ENCODE measurements at places on chromosomes 12 and 14.
A peak's percentile ranks its signal among the peaks of the same experiment; 100 is the strongest.

DNA sequence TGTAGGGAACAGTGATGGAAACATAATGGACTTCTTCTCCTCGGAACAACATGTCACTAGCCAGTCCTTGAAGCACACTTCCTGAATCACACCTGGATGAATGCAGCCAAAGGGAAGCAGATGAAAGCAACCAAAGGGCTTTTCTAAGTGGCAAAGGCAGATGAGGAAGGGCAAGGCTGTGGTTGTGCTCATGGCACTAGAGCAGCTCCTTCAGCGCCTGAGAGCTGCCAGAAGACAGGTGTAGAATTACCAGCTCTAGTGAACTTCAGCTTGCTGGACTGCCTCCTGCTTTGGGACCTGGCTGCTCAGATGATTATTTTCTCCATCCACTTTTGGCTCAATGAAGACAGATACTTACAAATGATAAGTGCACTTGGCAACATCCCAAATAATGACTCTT, 1372.1 kb upstream of the SEL1L start:
- no peak for DNase-seq

- no peak for DNase-seq
Observed at GRCh38 chr14:103353362-103353761, 19.3 kb downstream of the EIF5 start.

DNA sequence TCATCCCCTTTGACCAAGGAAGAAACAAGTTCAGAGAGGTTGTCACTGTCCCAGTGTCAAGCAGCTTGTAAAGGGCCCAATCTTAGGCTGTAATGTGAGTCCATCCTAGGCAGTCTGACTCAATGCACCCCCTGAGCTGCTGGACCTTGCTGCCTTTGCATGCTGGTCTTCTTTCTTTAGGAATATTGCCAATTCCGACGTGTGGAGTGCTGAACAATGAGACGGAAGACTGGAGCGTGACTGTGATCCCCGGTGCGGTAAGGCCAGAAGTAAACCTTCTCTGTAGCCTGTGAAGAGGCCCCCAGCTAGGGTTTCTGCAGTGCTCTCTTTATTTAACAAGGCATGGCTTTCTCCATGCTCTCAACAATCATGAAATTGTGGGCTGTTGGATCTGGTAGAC, 963 bp downstream of the TCTN2 start:
- no peak for DNase-seq

DNA sequence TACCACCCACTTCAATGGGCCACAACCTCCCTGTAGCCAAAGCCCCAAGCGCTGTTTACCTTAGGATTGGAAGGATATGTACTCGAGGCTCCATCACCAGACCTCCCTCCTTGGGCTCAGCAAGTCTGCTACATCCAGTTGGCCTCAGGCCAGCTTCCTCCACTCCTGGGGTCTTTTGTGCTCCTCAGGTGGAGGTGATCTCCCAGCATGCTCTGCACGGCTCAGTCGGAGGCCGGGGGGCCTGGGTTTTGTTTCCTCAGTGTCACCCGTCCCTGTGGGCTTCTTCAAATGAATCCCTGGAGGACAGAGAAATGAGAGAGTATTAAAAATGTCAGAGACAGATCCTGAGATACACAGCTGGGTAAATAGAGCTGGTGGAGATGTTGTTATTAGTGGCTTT, 723.1 kb upstream of the TBX3 start:
- no peak for DNase-seq

- DNase-seq: no peak
Observed at GRCh38 chr12:79522257-79522988, 168.3 kb downstream of the PAWR start.

- no peak for DNase-seq
Observed at GRCh38 chr12:96136725-96137378, 57.3 kb upstream of the ELK3 start.

- DNase-seq: no peak
Observed at GRCh38 chr12:52360663-52361271, 6.5 kb downstream of the KRT85 start.

DNA sequence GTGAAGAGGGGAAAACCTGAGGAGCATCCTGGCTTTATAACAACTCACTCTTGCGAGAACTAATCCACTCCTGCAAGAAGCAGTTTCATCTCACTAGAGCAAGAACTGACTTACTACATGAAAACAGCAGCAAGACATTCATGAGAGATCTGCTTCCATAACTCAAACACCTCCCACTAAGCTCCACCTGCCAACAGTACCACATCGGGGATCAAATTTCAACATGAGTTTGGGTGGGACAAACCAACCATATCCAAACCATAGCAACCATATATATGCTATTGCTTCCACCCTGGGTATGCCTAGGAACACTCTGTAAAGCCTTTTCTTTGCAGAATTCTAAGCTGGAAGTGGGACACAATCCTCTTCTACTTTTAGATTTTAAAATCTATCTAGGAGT, 13.9 kb upstream of the AVPR1A start:
- no peak for DNase-seq

DNA sequence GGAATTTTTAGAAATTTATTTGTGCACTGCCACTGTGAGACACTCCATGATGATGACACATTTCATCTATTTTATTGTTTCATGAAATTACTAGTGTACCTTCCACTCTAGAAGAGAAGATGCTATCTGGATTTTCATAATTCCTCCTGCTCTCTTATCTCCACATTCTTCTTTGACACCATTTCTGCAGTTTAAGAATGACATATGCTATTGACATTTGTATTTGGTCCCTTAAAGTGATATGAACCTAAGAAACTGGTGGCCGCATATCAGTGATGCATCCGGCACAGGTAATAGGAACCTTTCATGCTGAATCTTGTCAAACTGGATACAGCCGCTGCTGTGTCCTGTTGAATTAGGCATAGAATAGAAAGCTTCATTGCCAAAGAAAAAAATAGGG, 696.3 kb downstream of the TMEM121 start:
- no peak for DNase-seq

DNA sequence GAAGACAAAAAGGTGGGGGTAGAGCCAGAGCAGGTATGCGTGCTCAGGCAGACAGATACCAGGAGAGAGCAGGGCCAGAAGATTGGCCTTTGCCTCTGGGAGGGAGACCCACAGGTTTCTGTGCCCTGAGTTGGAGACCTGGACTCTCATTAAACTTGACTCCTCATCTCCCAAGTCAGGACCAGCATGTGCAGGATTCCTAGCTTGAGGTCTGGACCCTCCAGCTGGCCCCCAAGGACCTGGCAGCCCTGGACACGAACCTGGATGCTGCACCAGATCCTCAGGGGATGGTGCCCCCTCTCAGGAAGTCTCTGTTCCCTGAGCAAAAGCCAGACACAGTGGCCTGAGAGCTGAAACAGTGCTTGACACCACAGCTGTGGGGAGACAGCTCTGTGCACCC, 10.5 kb upstream of the KRT73 start:
- no peak for DNase-seq

DNA sequence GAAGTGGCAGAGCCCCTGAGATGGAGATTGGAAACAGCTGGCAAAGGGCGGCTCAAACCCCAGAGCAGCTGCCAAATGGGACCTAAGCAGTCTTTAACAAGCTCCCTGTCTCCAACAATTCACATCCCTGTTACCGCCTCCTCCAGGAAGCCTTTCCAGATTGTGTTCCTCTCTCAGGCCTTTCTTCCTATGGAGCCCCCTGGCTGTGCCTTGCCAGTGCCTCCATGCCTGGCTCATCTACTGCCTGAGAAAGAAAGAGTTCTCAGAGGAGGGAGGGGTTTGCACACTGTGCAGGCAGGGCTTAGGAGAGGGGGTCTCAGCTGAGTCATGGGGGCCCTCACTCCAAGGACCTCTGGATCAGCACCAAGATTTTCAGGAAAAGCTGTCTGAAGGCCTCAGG, 8.8 kb upstream of the KRT74 start:
- DNase-seq: no peak

- no peak for DNase-seq
Observed at GRCh38 chr14:75805646-75806045, 144.6 kb downstream of the TTLL5 start.

DNA sequence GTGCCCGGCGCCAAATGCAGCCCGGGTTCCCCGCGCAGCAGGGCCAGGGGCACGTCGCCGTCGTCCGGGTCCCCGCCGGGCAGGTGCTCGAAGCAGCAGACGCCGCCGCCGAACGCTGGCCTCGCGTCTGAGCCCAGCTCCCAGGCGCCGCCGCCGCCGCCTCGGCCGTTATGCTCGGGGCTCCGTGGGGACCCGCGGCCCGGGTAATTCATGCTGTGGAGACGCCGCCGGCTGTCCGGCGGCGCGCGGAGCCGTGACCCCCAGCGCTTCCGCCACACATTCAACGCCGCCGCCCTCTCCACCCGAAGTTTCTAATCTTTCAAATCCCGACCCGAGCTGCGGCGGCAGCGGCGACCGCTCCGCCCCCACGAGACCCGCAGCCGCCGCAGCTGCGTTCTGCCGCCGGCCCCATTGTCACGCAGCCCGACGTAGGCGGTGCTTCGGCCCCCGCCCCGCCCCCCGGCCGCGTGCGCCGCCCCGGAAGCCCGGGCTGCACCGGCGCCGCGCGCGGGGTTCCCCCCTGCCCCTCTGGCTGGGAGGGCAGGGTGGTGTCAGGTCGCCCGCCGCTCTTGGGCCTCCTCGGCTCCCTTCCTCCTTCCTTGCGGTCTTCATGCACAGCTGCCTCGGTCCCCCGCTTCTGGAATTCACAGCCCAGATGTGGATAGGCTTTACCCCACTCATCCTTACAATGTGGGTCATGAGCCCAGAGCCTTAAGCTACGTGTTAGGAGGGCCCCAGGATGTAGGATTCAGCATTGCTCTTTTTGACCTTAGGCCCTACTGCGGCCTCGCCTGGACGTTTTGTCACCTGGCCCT, at the start of gene DDHD1:
Gene DDHD1, minus strand, starts transcription at position 437 of the 815 bp plus-strand sequence. Its CDS starts 225 bp downstream, at position 212.
- DNase-seq: peak; percentile 64

- no peak for DNase-seq
Observed at GRCh38 chr12:111458546-111459172, 52.9 kb downstream of the SH2B3 start.

DNA sequence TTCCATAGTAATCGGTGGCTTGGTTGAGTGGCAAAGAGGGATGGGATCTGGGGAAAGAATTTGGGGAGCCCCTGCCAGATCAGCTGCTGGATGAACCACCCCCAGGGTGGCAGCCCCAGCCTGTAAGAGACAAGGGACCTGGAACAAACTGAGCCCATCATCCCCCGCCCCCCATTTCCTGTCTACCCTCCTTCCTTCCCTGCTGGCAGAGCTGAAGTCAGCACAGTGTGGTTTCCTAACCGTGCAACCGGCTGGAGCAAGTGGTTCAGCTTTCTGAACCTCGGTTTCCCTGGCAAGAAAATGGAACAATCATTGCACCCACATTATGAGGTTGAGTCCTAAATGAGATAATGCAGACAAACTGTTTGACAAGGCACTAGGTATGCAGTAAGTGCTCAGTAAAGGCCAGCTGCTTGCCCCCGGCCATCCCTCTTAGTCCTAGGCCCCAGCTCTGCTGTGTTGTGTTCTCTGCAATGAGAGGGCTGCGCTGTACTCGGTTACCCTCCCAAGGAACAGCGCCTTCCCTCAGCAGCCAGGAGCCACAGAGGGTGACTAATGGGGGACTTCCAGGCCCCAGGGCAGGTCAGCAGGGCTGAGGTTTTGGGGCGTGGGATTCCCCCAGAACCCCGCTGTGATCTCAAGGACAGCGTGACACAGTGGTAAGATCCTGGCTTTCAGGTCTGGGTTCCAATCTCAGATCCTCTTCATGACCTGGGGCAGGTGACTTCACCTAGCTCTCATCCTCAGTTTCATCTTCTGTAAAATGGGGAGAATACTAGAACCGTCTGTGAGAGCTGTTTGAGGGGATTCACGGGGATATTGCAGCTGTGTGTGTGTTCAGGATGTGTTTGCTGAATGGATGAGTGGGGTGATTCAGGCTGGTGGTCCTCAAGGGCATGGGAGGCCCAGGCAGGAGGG, 16.5 kb downstream of the SELPLG start:
- DNase-seq: peak; percentile 45

GRCh38 chr12:53805791-53806190, 54.0 kb upstream of the CISTR start:
- no peak for DNase-seq

- DNase-seq: peak; percentile 64
Observed at GRCh38 chr14:21024585-21025370, at the start of gene NDRG2. TSS of gene NDRG2 (minus strand) at chr14:21025061. CDS start at chr14:21023315, 1,746 bp downstream.

- DNase-seq: no peak
Observed at GRCh38 chr14:94019329-94019728, 6.8 kb upstream of the OTUB2 start.

GRCh38 chr12:105590571-105590970, 260.1 kb downstream of the C12orf75 start:
- DNase-seq: no peak

GRCh38 chr12:66194122-66194521, 5.1 kb downstream of the IRAK3 start:
- DNase-seq: no peak

DNA sequence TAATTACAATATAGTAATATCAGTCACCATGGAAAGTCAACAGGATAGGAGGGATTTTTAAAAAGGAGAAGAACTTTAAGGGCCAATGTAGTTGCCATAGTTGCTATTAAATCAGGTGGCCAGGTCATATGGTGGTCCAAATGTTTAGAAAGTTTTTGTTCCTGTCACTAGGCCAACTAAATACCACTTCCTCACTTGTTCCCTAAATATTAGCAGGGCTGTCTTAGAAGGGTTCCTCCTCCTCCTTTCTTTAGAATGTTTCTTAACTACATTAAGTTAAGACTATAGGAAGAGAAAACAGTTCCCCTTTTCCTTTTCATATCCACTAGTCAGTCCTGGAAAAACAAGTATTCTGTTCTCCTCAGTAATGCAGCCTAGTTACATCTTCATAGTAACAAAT, 50.3 kb downstream of the MON2 start:
- peak; percentile 64 for DNase-seq

- DNase-seq: no peak
Observed at GRCh38 chr14:97159124-97159523, 361.9 kb downstream of the VRK1 start.

DNA sequence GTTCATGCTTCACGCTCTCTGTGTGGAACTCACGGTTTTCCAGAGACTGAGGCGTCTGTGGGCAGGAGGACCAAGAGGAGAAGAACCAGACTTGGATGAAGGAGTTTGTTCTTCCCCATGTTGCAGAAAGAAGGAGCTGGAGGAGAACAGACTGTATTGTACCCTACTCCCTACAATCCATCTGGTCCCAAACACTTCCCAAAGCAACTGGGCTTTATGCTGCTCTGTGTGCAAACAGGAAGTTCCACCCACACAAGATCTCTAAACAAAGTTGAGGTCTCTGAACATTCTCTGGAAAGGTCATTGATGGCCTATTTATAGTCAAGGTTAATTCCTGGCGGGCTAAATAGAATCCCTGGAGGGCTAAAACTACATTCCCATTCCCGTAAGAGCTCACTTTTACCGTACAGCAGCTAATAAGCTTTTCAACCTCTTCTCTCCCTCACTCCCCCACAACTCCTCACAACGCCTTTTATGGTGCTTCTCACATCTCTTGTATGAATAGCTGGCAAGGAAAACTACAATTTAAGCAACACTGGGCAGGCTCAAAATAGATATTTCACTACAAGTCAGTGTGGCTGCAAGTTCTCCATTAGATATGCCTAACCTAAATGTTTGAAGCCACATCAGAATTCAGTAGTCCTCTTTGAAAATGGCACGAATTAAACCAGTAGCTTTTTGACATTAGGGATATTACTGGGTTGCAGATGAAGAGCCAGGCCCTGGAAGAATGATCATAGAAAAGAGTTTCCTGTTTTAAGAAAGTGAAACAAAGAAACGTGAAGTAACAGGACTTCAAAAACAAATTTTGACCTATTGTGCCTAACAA, at the start of gene A2M:
Gene A2M, minus strand, starts transcription at position 189 of the 829 bp plus-strand sequence. Its CDS starts 70 bp downstream, at position 119.
- DNase-seq: peak; percentile 68

- DNase-seq: peak; percentile 9
Observed at GRCh38 chr12:130127912-130128789, 34.1 kb upstream of the FZD10 start.

- DNase-seq: no peak
Observed at GRCh38 chr14:92425101-92425500, 88.5 kb upstream of the RIN3 start.

GRCh38 chr12:47801904-47802246, 17.8 kb downstream of the HDAC7 start:
- DNase-seq: no peak
